ENCODE measurements at places on chromosomes 1 and 21. TPM values are rescaled to one million over a fixed set of nuclear protein-coding genes. Genes with fewer than 3 reads are reported as not detected.

The COL11A1 gene
- total RNA-seq = 156 TPM

The SLC44A3 gene
- total RNA-seq = 5.6 TPM

The SRP9 gene
- 301 TPM for total RNA-seq

The SIM2 gene
- 5.2 TPM for total RNA-seq

The TRABD2B gene
- total RNA-seq = 0.22 TPM

The FRRS1 gene
- 28.0 TPM for total RNA-seq

The PTPN7 gene
- not detected for total RNA-seq

The OVAAL gene
- total RNA-seq = not detected

The WNT2B gene
- 1.2 TPM for total RNA-seq

The LIN28A gene
- not detected for total RNA-seq

The PADI2 gene
- not detected for total RNA-seq

The CACNA1E gene
- under 0.01 TPM for total RNA-seq

The MCOLN2 gene
- 10.2 TPM for total RNA-seq

The MATN1 gene
- total RNA-seq = 0.11 TPM

The CD1D gene
- total RNA-seq = 0.52 TPM

The TMEM125 gene
- not detected for total RNA-seq

The S100A13 gene
- total RNA-seq = 142 TPM

The TAS1R1 gene
- total RNA-seq = 0.43 TPM

The CADM3 gene
- total RNA-seq = 1.2 TPM

The TMPRSS15 gene
- total RNA-seq = not detected

The IFI44L gene
- total RNA-seq = 4.8 TPM

The U2AF1 gene
- total RNA-seq = 17.4 TPM

The DIRAS3 gene
- total RNA-seq = 0.43 TPM

The C8B gene
- total RNA-seq = not detected

The PRR9 gene
- not detected for total RNA-seq

The TEX38 gene
- not detected for total RNA-seq

The CGN gene
- not detected for total RNA-seq
